SK-MEL-5 (cell line): ENCODE measurements at places on chromosomes 2 and 18. TPM values are rescaled to one million over a fixed set of nuclear protein-coding genes. Genes with fewer than 3 reads are reported as not detected.

The MYL12A gene
- total RNA-seq: 528 and 560 TPM in 2 replicates

The SAG gene
- total RNA-seq: not detected in 2 replicates

The TOGARAM2 gene
- total RNA-seq: under 0.01 TPM in 1 of 2 replicates, not detected in the other

The LTBP1 gene
- 6.7 and 8.9 TPM in 2 replicates for total RNA-seq

The CHRNG gene
- total RNA-seq: not detected in 2 replicates

The SLC4A5 gene
- 0.29 and 0.63 TPM in 2 replicates for total RNA-seq

The CENPO gene
- 20.5 and 24.5 TPM in 2 replicates for total RNA-seq

The ANKRD53 gene
- total RNA-seq: not detected in 2 replicates

The SLC9A2 gene
- 0.08 TPM in 1 of 2 replicates, not detected in the other for total RNA-seq

The EN1 gene
- 0.21 TPM in 1 of 2 replicates, not detected in the other for total RNA-seq

The DPYSL5 gene
- total RNA-seq: not detected in 2 replicates

The ONECUT2 gene
- total RNA-seq: 1.8 and 2.0 TPM in 2 replicates

The GREB1L gene
- total RNA-seq: 0.50 and 1.9 TPM in 2 replicates
